ENCODE measurements at places on chromosomes 2 and 18. TPM values are rescaled to one million over a fixed set of nuclear protein-coding genes. Genes with fewer than 3 reads are reported as not detected.

GRCh38 chr2:174161490-174161889 is 86.8 kb downstream of the OLA1 start:
- no peaks in the 10 kb centered on the region for H3K4me1 ChIP-seq
- DNase-seq = no peak
- no peaks in the 10 kb centered on the region for H3K27me3 ChIP-seq
- H3K4me3 ChIP-seq = no peak overlapping the region
- H3K36me3 ChIP-seq = no peaks in the 10 kb centered on the region

- H3K4me1 ChIP-seq = no peaks in the 10 kb centered on the region
- DNase-seq = no peak
- H3K27ac ChIP-seq = no peak overlapping the region
- no peaks in the 10 kb centered on the region for H3K36me3 ChIP-seq
- no peak overlapping the region for H3K4me3 ChIP-seq
Measured at GRCh38 chr2:219446101-219446504, 11.5 kb downstream of the SPEG start.

DNA sequence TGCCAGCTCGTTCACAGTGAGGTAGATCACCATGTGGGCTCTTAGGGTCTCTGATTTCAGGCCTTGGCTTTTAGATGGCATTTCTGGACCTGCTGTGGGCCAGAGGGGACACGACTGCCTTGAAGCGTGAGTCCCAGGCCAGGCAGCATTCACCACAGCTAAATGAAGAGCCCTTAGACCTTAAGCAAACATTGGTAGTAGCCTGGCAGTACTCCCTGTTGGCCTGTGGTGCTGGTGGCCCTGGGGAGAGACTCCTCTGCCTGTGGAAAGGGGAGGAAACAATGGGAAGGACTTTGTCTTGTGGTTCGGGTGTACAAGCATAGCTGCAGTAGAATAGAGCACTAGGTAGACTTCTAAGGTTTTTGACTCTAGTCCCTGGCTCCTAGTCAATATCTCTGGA is 456.0 kb upstream of the DCC start:
- H3K27me3 ChIP-seq = no peaks in the 10 kb centered on the region
- no peak overlapping the region for H3K27ac ChIP-seq
- DNase-seq = no peak
- no peaks in the 10 kb centered on the region for H3K36me3 ChIP-seq

Gene LOXHD1
- not detected for total RNA-seq

DNA sequence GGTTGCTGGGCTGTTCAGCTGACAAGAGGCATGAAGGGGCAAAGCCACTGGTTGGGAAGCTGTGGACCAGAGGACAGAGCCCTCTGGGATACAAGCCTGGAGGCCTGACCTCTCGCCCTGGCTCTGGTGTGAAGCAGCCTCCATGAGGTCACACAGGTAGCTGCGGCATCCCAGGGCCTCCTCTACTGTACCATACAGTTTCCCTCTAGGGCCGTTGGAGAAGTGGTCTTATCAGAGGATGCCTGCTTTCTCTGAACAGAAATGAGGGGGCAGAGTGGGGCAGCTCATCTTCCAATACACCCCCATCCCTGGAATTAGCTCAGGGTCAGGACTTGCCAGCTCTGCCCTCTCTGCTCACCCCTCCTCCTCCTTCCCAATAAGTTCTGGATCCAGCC is 135.1 kb upstream of the SMAD2 start:
- H3K4me1 ChIP-seq = no peaks in the 10 kb centered on the region
- DNase-seq = no peak
- no peak overlapping the region for H3K4me3 ChIP-seq
- H3K27me3 ChIP-seq = no peaks in the 10 kb centered on the region
- H3K27ac ChIP-seq = no peak overlapping the region

DNA sequence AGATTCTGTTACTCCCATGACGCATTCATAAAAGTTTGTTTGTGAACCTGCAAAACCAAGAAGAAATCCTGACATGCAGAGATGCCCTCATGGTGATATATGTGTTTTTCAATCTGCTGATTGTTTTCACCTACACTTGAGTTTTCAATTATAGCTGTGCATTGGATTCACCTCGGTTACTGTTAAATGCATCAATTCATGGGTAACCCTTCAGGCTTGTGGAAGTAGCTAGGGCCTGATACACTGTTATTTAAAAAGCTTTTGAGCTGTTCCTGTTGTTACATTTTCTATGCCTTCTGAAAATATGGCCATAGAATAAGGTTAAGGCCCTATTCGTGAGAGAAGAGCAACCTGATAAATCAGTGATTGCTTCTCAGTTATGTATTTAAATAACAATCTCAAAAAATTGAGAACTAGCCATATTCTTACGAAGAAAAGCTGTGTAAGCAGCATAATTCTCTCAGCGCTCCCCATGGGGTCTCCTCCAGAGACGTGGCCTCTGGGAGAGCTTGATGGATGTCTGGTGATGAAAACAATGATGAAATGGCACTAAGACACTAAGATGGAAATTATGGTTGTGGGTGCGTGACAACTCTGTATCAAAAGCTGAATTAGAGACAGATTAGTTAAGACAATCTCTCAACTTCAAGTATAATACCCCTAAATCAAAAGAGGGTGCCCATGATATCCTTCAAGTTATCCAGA is 60.5 kb downstream of the RIT2 start:
- H3K27ac ChIP-seq = no peak overlapping the region
- H3K36me3 ChIP-seq = no peaks in the 10 kb centered on the region
- no peaks in the 10 kb centered on the region for H3K4me1 ChIP-seq
- H3K4me3 ChIP-seq = no peak overlapping the region

Gene CDK15
- not detected for total RNA-seq

GRCh38 chr2:14364471-14364870 is 268.0 kb upstream of the LRATD1 start:
- no peaks in the 10 kb centered on the region for H3K27me3 ChIP-seq
- H3K4me3 ChIP-seq = no peak overlapping the region
- no peaks in the 10 kb centered on the region for H3K36me3 ChIP-seq
- no peak for DNase-seq
- no peaks in the 10 kb centered on the region for H3K4me1 ChIP-seq

GRCh38 chr2:173171321-173171720 is 95.7 kb downstream of the MAP3K20 start:
- no peaks in the 10 kb centered on the region for H3K27me3 ChIP-seq
- H3K4me1 ChIP-seq = no peaks in the 10 kb centered on the region
- H3K4me3 ChIP-seq = no peak overlapping the region
- DNase-seq = no peak
- H3K27ac ChIP-seq = no peak overlapping the region

Gene ZNF521
- total RNA-seq = not detected

Gene INHA
- total RNA-seq = not detected

Gene PRKAG3
- not detected for total RNA-seq

Measured in GM12878 (cell line).